ENCODE measurements at places on chromosomes 6 and 20.
A peak's percentile ranks its signal among the peaks of the same experiment; 100 is the strongest.

GRCh38 chr6:31705931-31706330 lies 735 bp upstream of the LY6G6F start:
- DNase-seq = no peak

GRCh38 chr6:166411271-166411670 lies 28.5 kb upstream of the MPC1 start:
- DNase-seq = no peak

DNA sequence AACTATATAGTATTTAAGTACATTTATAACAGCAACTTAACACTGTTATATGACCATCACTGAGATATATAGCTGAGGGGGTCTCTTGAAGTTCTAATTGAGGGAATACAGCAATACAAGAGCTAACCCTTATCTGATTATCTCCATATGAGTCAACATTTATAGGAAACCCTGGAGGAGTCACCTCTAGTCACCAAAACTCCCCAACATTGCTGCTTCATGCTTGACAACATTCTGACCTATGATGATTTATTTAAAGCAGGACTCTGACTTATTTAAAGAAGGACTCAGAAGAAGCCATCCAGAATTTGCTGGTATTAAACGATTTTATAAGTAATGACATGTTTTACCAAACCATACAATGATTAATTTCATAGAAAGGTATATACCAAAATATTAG lies 182.6 kb upstream of the NOX3 start:
- DNase-seq = no peak

GRCh38 chr6:72819609-72820008 lies 197.7 kb downstream of the KCNQ5 start:
- no peak for DNase-seq

DNA sequence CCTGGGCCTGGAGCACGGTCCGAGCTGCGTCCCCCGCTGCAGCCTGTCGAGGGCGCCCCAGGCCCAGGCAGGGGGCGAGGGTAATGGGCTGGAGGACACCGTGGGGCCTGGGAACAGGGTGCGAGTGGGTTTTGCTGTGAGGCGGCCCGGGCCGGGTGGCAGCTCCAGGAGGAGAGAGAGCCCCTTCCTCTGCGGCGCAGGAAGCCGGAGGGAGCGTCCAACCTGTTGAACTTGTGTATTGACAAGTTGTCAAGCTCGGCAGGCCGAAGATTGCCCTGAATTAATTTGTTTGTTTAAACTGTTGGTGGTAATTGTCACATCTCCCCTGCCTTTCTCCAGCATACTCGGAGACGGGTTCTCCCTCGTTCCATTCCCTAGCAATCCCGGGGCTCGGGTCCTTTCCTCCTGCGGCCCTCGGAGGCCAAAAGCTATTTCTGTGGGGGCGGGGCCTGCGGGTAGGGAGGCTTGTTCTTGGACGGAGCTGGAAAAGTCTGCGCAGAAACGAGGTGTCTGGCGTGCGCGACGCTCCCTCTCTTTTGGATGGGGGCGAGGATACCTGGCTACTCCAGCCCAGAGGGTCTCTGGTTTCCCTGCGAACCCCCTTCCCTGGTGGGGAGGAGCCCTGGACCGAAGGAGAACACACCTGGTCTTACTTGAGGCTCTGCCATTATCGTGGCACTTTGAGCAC lies 9.9 kb downstream of the NR2E1 start:
- no peak for DNase-seq

- no peak for DNase-seq
These were observed 3.2 kb downstream of the CDH26 start for GRCh38 chr20:59961423-59961822.

DNA sequence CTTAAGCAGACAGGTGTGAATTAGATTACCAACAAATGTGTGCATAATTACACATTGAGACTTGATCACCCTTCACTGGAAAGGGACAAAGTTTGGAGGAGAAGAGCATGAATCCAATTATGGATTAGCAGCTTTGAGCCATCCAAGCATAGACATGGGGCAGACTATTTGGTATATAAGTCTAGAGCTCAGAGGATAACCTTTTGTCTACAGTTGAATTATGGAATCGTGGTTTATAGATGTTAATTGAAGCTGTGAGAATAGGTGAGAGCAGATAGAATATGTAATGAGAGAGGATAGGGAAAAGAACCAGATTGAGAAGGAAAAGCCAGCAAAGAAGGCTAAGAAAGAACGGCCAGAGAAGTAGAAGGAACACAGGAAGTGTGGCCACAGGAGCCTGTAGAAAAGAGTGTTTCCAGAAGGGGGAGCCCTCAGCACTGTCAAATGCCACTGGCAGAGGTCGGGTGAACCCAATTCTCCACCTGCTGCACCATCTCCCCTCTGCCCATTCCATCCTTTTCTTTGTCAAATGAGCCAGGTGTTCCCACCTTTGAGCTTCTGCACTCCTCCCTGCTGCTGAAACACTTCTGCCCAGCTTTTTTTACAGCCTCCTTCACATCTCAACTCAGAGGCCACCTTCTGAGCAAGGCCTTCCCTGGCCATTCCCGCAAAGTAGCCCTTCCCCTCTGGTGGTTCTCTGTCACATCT lies 7.3 kb downstream of the DNTTIP1 start:
- DNase-seq = peak; percentile 78

GRCh38 chr6:11324453-11325015 lies 92.1 kb upstream of the NEDD9 start:
- no peak for DNase-seq

DNA sequence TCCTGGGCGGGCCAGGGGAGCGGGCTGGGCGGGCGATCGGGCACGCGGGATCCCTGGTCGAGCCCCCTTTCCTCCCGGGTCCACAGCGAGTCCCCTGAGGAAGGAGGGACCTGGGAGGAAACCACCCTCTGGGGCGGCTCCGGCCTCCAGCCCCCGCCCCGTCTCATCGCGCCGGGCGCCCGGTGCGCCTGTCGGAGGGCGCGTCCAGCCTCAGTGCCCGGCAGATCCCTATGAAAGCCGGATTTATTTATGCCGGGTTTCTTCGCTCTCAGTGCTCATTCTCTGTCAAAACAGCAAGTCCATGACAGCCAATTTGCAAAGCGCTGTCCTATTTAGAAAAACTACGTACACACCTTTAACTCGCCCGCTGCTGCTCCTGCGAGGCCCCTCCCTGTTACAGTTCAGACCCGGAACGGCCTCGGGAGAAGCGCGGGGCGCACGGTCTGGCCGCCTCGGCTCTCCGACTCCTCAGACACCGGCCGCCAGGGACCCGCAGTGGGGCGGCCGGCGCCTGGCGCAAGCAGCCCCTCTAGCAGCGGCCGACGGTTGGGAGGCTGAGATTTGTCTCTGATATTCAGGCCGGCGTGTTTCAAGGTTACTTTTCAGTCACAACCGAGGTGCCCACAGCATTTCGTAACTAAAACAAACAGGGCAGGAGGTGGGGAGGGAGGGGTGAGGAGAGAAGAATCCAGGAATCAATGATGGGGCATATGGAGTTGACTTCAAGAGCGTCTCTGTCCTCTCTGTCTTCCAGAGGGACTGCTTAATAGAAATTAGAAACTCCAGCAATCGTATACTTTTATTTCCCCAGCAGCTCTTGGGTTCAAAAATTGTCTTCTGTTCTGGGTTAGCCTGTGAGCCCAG lies 782 bp upstream of the FOXA2 start:
- DNase-seq = no peak

DNA sequence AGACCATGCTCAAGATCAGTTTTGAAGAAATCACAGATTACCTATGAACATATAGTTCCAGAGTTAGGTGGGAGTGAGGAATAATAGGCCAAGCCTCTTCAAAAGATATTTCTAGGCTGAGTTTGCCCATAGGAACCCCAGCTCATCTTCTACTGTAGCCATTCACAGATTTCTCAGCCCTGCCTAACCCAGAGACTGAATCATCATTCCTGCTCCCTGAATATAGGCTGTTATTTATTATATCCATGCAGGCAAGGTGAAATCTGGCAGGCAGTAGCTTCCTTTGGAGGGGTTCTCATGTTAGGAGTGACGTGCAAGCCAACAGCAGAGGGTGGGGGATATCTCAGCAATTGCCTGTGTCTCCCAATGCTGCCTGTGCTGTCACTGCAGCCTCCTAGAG lies 25.6 kb upstream of the ADGRF4 start:
- DNase-seq = no peak

- no peak for DNase-seq
These were observed 119.0 kb upstream of the STMND1 start for GRCh38 chr6:16982807-16983206.

DNA sequence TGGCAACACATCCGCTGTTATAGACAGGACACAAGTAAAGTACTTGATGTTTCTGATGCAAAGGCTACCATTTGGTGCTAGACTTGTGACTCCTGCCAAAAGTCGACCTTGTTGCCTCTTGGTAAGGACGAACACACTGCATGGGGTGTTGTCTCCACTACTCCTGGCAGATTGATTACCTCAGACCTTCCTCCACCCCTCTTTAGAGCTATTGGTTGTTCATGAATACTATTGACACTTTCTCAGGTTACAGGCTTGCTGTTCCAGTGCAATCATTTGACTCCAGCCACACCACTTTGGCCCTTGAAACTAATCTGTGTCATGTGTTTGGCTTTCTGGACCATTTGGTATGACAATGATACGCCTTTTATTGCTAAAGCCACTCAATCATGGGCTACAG lies 62.3 kb downstream of the TRMT11 start:
- no peak for DNase-seq

DNA sequence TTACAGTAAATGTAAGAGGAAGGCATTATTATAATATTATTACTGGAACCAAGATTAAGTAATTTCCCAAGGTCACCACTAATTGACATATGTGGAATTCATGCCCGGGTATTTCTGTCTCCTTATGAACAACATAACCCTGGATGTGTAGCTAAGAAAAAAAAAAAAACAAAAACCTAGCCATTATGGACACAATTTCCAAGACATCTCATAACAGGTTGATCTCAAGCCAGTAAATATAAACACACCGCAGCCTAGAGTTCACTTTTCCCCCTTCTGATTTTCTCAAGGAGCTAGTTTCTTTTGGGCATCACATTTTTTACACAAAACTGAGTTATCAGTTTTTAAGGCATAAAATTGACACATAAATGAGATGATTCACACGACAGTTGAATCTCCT lies 306.5 kb upstream of the RSPO3 start:
- no peak for DNase-seq

DNA sequence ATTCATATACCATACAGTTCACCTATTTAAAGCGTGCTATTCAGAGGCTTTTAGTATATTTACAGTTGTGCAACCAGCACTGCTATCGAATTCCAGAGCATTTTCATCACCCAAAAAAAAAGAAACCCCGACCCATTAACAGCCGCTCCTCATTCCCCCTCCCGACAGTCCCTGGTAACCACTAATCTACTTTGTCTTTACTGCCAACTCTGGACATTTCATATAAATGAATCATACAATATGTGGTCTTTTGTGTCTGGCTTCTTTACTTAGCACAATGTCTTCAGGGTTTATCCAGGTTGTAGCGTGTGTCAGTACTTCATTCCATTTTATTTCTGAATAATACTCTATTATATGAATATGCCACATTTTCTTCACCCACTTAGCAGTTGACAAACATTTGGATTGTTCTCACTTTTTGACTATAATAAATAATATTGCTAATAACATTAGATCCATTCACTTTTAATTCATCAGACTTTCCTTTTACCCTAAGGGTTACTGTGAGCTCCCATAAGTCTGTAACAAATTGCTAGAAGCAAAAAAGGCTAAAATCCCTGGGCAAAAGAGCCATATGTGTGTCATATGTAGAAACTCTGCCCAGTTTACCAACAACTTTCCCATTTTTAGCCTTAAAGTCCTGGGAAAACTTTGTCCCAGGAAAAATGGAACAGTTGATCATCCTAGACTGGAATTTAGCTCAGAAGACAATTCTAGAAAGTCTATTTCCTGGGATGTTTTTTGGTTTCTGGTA lies 23.2 kb upstream of the ROS1 start:
- no peak for DNase-seq

- DNase-seq = no peak
These were observed 4.4 kb downstream of the MYLK2 start for GRCh38 chr20:31823360-31824124.

GRCh38 chr20:20856956-20857355 lies 144.5 kb upstream of the RALGAPA2 start:
- no peak for DNase-seq

- no peak for DNase-seq
These were observed 81.5 kb downstream of the HAO1 start for GRCh38 chr20:7858734-7859250.

DNA sequence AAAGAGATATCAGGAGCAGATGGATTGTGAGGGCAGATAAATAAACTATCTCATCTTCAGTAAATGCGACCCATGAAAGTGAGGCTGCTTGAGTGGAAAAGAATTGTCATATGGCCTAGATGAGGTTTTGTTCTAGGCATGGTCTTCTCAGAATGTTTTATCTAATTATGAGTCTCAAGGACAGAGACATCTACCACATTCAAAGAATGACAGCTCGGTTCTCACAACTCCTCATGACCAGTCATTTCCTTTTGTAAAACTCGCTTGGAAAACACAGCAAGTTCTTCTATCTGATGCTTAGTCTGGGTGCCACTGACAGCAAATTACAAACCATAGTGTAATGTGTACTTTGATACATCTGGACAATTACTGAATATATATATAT lies 140.5 kb downstream of the CCDC170 start:
- DNase-seq = no peak

DNA sequence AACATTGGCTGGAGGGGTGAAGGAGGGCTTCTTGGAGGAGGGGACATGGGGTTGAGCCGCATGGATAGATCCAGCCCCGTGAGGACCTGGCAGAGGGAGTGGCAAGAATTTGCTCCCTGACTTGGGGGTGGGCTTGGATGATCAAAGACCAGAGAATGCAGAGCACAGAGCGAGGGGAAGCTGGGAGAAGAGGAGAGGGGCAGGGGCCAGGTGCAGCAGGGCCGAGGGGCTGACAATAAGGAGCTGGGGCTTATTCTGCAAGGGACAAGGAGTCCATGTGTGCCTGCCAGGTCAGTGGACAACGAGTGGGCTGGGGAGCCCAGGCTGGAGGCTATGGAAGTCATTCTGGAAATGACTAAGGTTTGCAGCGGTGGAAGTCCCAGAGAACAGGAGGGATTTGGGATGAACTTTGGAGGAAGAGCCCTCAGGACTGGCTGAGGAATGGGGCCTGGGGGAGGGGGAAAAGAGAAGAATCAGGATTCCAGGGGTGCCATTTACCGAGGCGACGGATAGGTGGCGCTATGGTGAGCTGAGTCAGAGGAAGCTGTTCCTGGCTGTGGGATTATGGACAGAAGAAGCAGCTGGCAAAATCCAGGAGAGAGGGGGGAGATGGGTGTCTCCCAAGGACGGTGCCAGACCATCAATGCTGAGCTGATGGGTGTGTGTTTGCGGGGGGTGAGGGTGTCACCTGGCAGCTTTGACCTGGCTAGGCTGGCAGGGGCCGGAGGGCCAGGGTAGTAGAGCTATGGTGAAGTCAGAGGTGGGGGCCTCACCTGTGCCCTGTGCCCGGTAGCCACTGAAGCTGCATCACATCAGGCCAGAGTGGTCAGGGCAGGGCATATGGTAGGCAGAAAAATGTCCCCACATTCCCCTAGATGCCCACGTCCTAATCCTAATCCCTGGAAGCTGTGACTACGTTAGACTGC lies 7.8 kb downstream of the KCNG1 start:
- peak; percentile 87 for DNase-seq

GRCh38 chr20:12531626-12532025 lies 477.1 kb upstream of the SPTLC3 start:
- no peak for DNase-seq

- no peak for DNase-seq
These were observed 86.9 kb downstream of the RAMACL start for GRCh38 chr6:166499350-166500163.
